Gastroesophageal sphincter (tissue), 4 donors: ENCODE measurements at places on chromosomes 1 and 21. TPM values are rescaled to one million over a fixed set of nuclear protein-coding genes. Genes with fewer than 3 reads are reported as not detected.

DNA sequence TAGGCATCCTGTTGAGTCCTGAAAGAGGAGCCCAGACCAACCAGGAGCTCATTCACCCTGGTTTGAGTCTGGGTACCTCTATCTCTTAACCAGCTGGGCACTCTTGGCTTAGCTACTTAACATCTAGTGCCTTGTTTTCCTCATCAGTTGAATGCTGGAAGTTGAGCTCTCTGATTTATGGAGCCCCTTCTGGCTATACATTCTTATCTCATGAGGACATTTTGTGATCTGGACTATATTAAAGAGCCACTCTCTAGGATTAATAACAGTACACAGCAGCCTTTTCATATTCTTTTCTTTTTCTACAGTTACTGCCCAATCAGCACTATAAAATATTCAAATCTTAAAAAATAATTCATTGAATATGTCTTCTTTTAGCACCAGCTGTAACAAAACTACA lies 296.9 kb upstream of the RUNX1 start:
- ATAC-seq, result no peak

Gene AIM2
- 0.30 TPM for total RNA-seq

- no peak for ATAC-seq
These were observed 97.1 kb downstream of the RERE start for GRCh38 chr1:8720347-8720746.

- ATAC-seq, result no peak
These were observed 6.7 kb upstream of the TNFRSF8 start for GRCh38 chr1:12056331-12056841.

DNA sequence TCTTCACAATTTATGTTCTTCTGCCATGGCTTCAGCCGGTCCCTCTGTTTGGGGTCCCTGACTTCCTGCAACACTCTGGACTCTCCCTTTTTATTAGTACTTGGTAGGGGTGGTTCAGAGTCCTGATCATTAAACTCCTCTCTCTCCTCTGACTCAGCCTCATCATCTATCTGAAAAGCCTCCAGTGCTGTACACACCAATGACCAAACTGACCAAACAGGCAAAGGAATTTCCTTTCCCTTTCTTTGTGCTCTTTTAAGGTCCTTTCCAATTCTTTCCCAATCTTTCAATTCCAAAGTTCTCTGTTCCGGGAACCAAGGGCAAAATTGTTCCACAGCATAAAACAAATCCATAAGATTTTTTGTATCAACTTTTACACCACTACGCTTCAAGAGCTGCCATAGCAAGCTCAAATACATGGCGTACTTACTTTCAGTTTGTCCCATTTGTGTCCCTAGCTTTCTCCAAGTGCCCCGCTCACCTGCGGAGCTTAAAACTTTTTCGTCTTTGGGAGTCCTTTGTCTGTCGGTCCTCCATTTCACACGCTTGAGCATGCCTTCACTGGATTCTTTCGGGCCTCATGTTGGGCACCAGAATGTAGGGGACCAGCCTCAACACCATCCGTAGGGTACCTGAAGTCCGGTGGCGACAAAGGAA lies 9.6 kb downstream of the DAP3 start:
- ATAC-seq, result no peak

Gene LRRC8B
- total RNA-seq, result 3.5 TPM

DNA sequence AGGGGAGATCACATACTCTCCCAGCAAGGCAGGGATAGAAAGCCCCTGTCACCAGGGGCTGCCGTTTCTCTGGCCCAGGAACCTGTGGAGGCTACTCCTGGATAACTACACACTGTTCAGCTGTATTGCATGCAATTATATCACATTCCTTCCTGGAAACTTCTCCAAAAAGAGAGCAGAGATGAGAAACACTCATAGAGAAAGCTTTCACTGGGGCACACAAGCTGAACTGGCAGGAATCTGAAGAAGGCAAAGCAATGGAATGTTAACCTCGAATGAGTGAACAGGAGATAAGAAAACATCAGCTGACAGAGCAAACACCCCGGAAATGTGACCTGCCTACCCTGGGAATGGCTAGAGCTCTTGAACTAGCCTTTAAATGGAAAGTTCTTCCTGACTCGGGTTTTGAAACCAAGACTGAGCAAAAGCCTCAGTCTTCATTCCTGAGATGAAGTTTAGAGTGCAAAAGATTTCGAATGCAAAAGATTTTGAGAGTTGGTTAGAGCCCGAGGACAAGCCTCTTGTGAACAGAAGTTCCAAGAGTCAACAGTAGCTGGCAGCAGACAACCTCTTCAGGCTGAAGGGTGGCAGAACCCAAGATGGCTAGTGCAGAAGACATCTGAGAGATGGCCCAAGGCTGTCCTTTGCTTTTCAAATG lies 32.3 kb downstream of the CCN1 start:
- ATAC-seq, result no peak

Gene ZNF697
- 5.6 TPM for total RNA-seq

DNA sequence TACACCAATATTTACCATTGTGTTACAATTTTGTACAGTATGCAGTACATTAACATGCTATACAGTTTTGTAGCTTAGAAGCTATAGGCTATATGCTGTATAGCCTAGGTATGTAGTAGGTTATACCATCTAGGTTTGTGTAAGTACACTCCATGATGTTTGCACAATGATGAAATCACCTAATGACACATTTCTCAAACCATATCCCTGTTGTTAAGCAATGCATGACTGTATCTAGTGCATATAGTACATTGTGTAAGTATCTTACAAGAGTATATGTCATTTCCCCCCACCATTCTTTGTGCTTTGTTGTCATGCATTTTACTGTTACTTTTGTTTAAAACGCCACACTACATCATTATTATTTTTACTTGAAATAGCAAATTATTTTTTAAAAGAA lies 65.7 kb upstream of the RNF11 start:
- no peak for ATAC-seq

Gene LEFTY1
- 1.4 TPM for total RNA-seq

GRCh38 chr1:41621791-41622190 lies 137.3 kb upstream of the EDN2 start:
- no peak for ATAC-seq
